ENCODE measurements at places on chromosomes 3 and 15.

- no peak for DNase-seq
Measured at GRCh38 chr3:53218131-53218530, 37.7 kb downstream of the TKT start.

- DNase-seq, result no peak
Measured at GRCh38 chr3:49294343-49294742, 17.3 kb upstream of the C3orf62 start.

GRCh38 chr3:112413074-112413473, 80.1 kb downstream of the CD200 start:
- DNase-seq, result no peak

- peak; percentile 98 for DNase-seq
Measured at GRCh38 chr3:57974796-57975388, 33.3 kb upstream of the FLNB start.

- DNase-seq, result no peak
Measured at GRCh38 chr15:42011074-42011473, 9.8 kb downstream of the PLA2G4E start.

DNA sequence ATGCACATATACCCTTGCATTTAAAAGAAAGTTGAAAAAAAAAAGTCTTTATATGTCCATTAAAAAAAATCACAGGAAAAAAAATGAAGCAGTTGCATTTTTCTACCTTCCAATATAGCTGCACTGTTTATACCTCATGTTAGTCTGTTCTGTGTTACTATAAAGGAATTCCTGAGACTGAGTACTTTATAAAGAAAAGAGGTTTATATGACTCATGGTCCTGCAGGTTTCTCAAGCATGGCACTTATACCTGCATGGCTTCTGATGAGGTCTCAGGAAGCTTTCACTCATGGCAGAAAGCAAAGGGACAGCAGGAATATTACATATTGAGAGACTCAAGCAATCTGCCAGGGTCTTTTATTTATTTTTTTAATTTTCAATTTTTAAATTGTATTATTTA, 277.2 kb upstream of the BCHE start:
- DNase-seq, result no peak

DNA sequence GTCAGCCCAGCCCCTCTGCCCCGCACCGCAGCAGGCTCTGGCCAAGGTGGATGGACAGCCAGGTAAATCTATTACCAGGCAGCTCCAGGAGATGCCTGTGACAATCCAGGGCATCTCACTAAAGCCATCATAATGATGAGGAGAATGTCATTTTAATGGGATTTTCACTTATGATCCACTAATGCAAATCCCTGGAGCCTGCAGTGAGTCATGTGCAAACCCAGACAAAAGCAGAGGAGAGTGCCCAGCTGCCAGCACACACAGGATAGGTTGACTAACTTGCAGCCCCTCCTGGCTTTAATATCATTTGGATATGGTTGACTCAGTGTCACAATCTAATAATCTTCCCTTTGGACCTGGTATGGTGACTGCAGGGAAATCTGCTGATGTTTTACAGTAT, 206.9 kb upstream of the TRIM42 start:
- DNase-seq, result no peak

GRCh38 chr15:82174471-82175235, 87.9 kb downstream of the EFL1 start:
- DNase-seq, result peak; percentile 54

DNA sequence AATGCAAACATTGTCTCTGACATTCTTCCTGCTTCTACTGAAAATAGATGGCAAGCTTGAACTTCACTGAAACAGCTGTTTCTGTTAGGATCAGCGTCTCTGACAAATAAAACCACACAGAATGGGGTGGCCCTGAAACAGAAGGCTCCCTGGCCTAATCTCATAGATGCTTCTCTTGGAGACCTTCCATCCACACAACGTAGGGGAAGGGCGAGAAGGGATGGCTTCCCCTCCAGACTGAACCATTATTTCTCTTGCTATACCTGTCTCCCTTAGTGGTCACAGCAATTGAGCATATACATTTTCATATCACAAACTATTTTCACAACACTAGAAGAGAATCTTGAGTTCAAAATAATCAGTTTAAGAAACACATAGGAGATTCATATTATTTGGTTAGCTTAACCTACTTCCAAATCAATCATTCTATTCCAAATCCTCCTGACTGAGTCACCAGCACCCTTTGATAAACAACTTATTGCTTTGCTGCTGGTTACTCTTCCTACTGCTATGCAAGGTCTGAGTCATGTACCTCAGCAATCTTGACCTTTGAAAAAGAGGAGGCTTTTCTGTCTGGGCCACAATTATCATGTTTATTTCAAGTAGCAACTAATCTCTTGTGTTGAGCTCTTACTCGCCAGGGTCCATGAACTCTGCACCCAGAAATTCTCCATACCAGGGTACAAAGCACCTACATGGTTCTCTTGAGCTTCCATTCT, 45.5 kb downstream of the CBLB start:
- peak; percentile 94 for DNase-seq

DNA sequence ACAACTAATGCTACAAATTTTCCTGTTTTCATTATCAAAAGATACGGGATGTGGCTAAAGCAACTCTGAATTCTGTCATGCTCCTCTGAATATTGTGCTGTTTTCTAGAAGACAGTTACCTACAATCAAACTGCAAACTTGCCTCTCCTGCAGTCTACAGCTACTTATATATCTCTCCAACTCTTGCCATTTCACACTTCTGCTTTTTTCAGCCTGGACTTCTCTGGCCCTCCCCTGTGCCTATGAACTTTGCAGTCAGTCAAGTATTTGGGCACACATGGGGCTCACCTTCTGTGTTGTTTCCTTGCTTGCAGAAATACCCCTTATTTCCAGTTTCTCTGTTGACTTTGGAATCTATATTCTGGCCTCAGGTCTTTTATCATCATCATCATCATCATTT, 575.6 kb downstream of the GRM7 start:
- DNase-seq, result no peak

- DNase-seq, result peak; percentile 54
Measured at GRCh38 chr3:184696697-184697096, 15.2 kb downstream of the MAGEF1 start.

DNA sequence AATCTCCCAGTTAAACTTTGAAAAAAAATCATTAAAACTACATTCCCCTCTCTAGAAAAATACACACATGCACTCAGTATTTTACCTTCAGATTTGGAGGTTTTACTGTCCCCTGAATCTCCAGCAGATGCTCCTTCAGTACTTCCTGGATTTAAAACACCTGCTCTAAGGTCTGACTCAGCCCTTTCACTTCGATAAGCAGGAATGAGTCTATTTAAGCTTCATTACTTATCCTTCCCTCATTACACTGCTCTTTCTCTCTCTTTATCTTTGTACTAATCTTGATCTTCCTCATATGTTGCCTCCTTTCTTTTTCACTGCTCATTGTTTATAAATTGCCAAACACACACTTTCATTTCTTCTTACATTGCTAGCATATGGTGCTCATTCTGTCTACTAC, 443.9 kb downstream of the DIPK2A start:
- no peak for DNase-seq

DNA sequence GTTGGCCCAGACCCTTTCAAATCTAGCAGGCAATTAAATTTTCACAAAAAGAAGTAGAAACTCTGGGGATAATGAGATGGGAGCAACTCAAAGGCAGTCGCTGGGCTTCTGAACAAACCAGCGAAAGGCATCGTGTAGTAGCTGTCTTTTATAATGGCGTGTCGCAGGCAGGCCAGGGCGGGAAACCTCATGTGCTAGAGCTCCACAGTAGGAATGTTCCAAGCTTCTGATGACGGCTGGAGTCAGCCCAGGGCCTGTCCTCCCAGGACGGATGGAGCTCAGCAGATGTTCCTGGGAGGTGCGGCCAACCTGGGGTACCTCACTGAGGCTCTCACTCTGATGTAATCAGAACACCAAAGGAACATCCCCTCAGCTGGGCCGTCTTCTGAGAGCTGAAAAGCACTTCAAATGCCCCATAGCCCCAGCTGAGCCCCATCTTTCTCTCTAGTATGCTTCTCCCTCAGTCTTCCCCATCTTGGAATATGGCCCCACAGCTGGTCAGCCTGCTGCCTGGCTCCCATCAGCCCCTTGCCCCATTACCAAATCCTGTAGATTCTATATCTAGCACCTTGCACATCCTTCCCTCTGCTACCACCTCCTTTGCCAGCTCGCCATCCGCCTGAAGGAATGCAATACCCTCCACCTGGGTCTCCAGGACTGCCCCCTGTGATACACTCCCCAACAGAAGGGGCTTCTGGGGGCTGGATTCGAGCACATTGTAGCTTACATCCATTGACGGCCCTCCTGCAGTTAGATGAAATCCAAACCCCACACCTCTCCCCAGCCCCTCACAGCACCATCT, 54.9 kb upstream of the ATP2B2 start:
- DNase-seq, result no peak

DNA sequence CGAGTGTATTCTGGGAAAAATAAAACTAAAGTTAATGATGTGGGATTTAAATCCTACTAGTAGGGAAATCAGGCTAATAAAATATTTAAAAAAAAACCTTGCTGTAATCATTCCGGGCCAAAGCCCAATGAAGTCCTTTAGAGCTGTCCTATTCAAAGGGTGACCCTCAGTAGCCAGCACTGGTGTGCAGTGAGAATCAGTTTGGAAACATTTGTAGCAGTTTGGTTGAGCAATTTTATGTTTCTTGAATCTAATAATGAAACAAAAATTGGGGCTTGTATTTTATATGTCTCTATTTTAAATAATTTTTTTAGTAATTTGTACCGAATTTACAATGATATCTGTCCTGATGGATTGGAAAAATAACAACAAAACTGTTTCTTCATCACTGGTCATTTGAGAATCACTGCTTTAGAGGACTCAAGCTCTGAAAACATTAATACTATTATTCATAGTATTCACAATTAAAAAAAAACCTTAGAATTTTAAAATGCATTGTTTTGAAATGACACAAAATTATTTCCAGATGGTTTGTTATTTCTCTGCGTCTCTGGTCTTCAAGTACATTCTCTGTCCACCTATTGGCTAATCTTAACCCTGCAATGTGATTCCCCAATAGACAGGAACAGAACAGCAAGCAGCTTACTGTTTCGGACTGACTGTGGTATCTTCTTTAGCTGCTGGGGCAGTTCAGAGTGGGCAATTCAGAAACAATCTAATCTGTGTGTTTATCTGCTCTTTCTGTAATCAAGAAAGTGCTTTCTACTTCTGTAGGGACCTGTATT, 71.2 kb downstream of the OTOL1 start:
- peak; percentile 88 for DNase-seq

DNA sequence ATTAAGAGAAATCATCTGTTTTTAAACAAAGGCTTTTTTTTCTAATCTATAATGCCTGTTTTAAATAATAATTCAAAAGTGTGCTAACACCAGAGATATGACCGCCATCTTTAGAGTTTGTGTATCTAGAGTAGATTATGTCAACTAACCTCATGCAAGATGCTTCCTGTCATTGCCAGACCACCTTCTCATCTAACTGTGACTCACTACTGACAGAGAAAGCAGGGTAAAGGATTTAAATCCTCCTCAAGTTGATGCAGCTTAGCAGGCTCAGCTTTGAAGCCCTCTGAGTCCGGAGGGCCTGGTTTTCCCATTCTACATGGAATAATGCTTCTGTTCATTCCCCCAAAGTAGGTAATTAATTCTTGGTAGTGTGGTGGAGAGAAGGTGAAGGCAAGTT, 108.5 kb downstream of the ECT2 start:
- DNase-seq, result peak; percentile 20

DNA sequence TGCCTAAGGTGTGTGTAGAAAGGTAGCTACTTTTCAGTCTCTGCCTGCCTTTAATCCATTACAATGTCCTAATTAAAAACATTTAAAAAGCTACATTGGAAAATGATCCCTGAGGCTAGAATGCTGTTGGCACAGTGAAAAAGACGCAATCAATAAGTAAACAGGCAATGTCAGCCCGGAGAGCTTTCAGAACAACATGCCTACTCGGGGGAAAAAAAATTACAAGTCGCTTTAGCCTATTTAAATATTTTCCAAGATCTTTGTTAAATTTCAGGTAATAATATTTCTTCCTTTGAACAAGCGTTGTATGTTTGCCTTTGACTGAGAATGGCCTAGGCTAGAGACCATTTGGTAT, 46.6 kb upstream of the CD47 start:
- DNase-seq, result no peak

GRCh38 chr15:88918738-88919137, 5.6 kb upstream of the MFGE8 start:
- peak; percentile 98 for DNase-seq

DNA sequence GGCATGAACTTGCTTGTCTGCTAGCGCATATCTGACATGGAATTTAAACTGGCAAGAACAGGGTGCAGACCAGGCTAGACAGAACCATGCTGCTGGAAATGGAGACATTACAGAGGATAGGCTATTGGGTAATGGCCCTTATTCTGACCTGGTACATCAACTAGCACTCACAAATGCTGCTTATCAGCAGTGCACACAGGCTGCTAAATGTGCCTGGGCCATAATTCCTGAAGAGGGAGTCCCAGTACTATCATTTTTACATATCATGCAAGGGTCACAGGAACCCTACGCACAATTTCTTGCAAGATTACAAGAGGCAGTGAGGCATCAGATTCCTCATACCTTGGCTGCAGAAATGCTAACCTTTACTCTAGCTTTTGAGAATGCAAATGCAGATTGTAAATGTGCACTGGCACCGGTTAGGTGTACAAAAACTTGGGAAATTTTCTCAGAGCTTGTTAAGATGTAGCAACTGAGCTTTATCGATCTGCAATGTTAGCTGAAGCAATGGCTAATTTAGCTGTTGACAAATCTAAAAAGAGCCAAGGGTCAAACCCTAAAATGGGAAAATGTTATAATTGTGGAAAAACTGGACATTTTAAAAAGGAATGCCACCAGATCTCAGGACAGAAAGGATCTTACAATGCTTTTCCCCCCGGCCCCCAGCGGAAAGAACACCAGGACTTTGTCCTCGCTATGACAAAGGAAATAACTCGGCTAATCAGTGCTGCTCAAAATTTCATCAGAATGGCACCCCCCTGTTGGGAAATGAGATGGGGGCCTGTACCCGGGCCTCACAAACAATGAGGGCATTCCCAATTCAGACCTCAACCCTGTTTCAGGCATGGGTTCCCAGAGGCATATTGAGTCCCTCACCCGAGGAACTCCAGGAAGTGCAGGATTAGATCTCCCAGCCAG, 21.1 kb downstream of the CCRL2 start:
- no peak for DNase-seq

GRCh38 chr3:33645060-33645647, 72.9 kb downstream of the CLASP2 start:
- DNase-seq, result peak; percentile 39

Data from fibroblast of skin of abdomen (primary cell).